Hematopoietic multipotent progenitor cell treated with erythropoietin and hydrocortisone succinate and interleukin-3 and kit ligand, for 6 days (in vitro differentiated cells): ENCODE measurements at places on chromosomes 16 and 17.

GRCh38 chr17:51612692-51613091, 352.3 kb downstream of the UTP18 start:
- DNase-seq = no peak

DNA sequence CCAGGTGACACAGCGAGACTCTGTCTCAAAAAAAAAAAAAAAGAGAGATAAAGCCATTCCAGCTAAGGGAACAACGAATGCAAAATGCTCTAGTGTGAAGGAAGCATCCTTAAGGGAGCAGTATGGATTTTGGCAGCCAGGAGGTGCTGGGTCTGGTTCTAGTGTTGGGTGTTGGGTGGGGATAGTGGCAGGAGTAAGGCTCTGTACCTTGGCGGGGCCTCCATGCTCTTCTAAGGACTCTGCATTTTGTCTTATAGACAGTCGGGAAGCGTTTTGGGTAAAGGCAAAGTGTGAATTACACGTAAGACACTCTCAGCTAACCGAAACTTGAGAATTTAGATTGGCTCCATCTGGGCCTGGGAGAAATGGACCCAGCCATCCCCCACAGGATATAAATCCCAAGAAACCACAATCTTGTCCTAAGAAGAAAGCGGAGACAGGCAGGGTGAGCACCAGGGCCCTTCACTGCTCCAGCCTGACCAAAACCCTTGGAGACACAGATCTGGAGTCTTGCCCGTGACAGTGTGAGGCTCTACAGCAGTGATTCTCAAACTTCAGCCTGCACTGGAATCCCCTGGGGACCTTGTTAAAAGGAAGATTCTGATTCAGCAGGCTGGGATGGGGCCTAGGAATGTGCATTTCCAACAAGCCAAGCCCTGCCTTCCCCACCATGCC, 33.1 kb upstream of the PHB1 start:
- DNase-seq = no peak

- no peak for DNase-seq
Measured at GRCh38 chr16:51888534-51888933, 658.4 kb downstream of the TOX3 start.

DNA sequence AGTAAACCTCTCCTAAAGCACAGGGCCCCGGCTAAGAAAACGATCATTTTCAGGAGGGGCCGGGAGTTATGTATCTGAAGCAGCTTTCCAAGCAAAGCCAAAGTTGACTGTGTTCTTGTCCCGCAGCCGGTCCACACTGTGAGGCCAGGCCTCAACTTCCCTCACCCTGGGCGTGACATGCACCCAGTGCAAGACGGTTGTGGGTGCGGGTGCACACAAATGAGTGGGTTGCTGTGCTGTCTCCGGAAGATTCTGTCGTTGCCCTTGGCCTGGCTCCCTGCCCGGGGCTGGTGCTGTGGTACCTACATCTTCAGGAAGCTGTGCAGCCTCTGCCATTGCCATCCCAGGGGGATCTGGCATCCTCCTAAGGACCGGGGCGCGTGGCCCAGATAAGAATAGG, 16.6 kb downstream of the MLYCD start:
- DNase-seq = no peak
